NCI-H446 (cell line): ENCODE measurements at places on chromosomes 4 and X.
A peak's percentile ranks its signal among the peaks of the same experiment; 100 is the strongest.

DNA sequence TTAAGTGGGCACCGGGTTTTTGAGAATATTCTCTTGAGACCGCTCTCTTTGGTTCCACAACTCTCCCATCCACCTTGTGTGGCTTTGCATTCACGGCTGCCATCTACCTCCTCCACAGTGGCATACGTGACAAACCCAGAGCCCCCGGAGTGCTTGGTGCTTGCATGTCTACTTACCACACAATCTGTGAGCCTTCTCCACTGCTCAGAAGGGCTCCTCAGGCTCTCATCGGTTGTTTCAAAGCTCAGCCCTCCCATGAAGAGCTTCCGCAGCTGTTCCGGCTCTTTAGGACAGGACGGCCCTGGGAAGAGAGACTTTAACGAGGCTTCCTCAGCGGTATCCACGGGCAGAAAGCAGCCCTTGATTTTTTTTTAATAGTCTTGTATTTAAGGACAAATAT is 167.6 kb upstream of the ANK2 start:
- DNase-seq: peak; percentile 58

GRCh38 chr4:126358041-126358440 is 1043.3 kb downstream of the FAT4 start:
- DNase-seq: peak; percentile 87

DNA sequence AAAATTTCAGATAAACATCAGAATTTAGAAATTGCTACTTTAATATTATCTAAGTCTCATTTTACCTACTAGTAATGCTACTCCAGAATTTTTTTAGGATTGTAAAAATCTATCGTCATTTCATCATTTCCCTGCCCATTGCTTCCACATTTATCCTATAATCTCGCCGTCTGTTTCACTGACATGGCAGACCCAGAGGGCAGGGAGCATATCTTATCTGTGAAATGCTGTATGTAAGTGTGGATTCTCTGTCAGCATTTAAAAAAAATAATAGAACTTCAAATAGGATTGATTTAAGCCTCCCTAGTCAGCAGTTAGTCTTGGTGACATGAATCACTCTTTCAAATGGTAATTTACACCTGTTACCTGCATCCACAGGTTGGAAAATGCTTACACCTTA is 314.4 kb downstream of the PCDH7 start:
- DNase-seq: no peak

DNA sequence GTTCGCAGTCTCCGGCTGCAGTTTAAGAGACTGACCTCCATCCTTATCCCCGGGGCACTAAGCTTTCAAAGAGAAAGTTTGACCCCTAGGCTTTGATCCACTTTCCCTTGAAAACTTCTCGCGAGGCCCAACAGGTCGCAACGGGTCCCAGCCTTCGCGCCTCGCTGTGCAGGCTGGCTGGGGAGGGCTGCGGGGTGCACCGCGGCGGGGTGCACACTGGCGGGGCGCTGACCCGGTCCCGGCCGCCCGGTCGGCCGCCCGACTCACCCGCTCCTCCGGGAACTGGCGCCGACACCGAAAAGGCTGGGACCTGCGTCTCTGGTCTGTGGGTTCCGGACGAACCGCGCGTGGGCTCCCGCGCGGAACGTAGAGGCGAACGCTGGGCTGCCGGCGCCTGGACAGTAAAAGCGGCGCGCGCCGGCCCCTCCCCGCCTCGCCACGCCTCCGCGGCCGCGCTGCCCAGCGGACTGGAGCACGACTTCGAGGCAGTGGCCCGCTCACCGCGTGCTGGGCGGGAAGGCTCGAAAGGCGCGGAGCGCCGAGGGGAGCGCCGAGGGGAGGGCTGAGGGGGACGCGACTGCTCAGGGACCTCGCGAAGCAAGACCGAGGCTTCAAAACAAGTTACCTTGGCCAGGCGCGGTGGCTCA is at the start of gene TAF7L:
Gene TAF7L (minus strand): TSS at position 378 of the 647 bp plus-strand sequence. CDS start 3,791 bp downstream, outside the sequence.
- no peak for DNase-seq

- no peak for DNase-seq
Observed at GRCh38 chrX:9611436-9612145, 146.7 kb downstream of the TBL1X start.

DNA sequence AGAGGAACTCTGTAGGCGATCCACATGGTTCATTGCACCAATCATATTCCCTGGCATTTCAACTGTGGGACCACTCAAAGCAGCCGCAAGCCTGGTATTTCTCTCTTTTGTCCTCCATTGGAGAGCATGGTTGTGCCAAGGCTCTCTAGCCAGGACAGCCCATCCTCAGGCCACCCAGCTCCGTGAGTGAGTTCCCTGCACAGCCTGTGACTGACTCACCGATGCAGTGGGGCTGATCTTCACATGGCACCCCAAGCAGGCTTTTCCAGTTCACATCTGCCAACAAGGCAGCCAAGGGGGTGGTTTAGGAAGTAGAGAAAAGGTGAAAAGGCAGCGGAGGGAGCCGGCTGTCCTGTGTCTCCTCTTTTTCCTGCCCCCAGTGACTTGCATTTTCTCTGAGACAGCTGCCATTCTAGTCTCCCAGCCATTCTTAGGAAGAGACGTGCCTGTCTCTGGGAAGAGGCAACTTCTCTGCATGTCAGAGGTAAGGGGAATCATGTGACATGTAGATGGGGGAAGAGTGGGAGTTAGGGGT is 69.2 kb downstream of the MID1IP1 start:
- no peak for DNase-seq

DNA sequence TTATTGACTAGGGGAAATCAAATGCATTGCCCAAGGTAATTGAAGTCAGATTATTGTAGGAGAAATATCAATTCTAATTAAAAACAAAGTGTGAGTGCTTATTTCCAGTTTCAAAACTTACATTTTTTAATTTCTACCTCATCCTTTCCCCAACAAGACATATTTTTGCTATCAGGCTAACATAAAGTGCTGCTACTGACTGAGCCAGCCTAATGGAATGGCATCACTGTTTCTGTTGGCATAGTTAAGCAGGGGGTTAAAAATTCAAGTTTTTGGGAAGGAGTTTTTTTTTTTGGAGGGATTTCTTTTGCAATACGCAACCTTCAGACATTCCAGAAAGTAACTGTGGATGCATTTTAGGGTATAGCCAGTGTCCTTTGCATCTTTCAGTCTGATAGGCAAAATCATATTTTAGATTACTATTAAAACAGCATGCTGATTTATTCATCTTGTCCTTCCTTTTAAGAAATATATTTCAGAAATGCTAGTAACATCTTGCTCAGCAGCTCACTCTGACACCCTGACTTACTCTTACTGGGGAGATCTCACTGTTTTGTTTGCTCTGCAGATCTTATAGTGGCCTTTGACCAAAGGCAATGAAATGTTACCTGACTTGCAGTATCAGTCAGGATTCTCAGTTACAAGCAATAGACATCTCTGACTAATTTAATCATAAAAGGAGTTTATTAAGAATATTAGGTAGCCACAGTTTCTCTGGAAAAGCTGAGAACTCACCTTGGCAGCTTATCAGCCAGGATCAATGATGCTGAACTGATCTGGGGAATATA is 24.4 kb downstream of the GAB1 start:
- no peak for DNase-seq

GRCh38 chr4:70177090-70177489 is 18.4 kb upstream of the ODAM start:
- DNase-seq: no peak

DNA sequence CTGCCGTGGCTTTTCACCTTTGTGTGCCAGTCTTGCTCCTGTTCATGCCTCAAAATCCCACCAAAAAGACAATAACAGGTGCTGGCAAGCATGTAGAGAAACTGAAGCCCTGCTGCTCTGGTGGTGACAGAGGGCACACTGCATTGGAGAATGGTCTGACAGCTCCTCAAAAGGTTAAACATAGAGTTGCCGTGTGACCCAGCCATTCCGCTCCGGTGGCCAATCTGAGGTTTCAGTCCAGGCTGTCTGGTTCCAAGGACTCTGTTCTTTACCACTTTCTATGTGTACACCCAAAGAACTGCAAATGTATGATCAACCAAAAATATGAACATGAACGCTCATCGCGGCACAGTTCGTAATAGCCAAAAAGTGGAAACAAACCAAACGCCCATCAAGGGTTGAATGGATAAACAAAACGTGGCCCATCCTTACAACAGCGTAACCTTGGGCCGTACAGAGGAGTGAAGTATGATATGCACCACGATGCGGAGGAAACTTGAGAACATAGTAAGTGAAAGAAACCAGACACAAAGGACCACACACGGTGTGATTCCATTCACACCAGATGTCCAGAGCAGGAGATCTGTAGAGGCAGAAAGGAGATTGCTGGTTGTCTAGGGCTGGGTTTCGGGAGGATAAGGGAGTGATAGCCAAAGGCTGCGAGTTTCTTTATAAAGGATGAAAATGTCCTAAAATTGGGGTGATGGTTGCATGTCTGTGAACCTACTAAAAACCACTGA is 33.6 kb upstream of the WFS1 start:
- DNase-seq: no peak

DNA sequence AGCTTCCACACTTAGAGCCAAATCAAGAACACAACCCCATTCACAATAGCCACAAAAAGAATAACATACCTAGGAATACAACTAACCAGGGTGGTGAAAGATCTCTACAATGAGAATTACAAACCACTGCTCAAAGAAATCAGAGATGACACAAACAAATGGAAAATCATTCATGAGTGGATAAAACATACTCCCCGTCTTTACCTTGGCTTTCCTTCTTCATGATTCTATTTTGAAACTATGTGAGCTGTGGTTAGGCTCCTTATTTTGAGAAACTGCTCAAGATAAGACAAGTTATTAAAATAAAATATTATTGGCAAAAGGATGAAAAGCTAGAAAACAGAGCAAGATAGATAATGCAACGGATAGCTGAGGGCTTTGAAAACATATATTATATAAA is 598.1 kb upstream of the FAT1 start:
- DNase-seq: no peak

GRCh38 chrX:10033375-10034007 is 66.3 kb downstream of the CLDN34 start:
- no peak for DNase-seq

DNA sequence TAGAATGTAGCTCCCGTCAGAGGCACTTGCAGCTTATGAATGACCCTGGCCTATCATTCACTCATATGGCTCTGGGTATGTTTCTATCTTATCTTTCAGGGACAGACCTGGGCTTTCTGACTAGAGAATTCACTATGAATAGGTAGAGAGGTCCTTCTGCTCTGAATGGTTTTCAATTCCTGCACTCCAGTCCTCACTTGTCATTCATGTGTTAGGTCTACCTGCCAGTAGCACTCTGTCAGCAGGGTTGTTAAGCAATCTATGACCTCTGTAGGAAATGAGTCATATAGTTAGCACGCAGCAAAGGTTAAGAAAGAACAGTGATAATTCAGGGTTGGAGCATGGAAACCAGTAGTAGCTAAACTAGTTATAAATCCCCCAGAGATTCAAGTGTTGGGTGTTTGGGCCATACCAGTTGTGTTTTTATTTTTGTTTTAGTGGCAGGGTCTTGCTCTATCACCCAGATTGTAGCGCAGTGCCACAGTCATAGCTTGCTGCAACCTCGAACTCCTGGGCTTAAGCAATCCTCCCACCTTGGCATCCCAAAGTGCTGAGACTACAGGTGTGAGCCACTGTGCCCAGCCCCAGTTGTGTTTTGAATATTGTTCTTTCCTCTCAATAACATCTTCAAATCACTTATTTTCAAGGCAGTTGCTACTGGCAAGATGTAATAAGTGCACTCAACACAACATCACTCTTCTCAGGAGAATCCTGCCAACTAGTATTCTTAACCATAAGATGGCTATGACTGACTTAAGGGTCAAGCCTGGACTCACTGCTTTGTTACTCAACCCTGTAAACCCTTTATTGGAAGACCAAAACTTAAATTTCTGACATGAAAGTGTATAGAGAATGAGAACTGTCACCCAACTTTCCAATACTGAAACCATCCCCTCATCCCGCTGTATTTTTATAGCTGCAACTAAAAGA is 25.1 kb downstream of the ARL13A start:
- no peak for DNase-seq

- DNase-seq: no peak
Observed at GRCh38 chr4:81407726-81408125, 64.0 kb downstream of the RASGEF1B start.

DNA sequence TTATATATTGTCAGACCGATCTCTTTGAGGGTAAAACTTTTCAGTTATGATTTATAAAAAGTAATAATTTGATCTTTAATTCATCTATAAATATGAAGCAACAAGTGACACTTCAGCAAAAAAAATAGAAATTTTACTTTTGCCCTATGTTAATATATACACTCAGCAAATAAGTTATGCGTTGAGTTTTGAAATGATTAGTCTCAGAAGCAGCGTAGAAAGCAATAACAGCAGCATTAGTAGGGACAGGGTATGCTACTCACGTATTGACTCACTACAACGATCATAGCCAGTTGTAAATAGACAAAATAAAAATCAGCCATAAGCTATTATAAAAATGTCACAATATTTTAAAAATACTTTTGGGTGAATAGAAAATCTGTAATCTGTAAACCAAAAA is 1229.2 kb downstream of the ADGRL3 start:
- DNase-seq: no peak

- no peak for DNase-seq
Observed at GRCh38 chr4:36064117-36064516, 180.2 kb downstream of the ARAP2 start.

DNA sequence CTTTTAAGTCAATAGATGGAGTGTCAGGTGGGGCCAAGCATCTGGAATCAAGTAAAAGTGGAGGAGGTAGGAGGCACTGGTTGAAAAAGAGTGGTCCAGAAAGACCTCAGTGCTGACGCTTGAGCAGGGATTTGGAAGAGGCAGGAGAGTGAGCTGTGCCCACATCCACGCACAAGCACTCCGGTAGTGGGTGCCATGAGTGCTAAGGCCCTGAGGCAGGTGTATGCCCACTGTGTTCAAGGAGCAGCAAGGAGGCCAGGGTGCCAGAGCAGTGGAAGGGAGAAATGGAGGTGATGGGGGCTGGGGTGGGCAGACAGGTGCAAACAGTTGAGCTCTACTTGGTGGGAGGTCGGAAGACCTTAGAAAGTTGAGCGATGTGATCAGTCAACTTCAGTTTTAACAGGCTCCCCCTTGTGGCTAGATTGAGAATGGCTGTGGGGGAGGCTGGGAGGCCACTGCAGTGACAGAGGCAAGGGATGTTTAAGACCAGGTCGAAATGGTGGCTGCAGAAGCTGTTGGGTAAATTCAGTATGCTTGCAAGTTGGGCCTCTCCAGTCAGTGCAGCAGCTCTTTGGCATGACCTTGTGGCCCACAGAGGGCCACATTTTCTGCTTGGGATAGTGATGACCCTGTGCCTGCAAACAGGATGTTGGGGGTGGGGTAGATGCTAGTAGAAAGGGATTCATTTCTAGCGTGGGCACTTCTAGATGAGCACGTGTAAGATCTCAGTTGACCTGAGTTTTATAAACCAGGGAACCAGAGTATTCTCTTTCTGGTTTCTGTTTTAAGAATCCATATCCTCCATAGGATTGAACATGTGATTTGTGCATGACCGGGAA is 12.7 kb downstream of the TKTL1 start:
- DNase-seq: no peak
